ENCODE measurements at places on chromosomes 7 and 10.

GRCh38 chr10:120382360-120382759 is 74.7 kb upstream of the PLPP4 start:
- no peak for DNase-seq

DNA sequence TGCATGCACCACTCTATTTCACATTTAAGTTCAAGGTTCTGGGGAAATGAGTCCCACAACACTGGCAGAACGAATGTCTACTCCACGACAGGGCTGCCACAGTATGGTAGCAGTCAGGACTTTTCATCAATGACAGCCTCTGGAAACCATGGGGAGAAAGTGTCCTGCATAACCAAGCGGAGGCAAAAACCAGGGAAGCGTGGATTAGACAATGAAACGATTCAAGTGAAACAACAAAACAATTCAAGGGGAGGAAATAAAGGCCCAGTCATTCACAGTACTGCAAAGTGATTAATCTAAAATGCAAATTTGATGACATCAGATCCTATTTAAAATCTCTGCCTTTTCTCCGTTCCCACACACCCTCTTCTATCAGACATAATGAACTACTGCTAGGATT is 168.2 kb downstream of the DPY19L1 start:
- no peak for DNase-seq

DNA sequence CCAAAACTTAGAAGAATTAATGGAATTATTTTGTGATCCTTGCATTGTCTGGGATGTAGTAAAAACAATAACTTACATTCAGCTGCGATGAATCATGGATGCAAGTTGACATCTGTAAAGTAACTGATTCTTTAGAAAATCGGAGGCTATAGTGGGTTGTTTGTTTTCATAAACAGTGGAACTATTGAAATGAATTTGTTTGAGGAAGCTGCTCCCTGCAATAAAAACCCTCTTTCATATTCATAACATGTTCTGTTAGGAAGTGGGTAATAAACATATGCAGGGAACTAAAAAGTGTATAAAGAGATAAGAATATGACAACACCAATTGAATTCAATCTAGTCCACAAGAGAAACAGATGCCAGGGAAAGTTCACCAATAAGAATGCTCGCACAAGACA is 53.6 kb downstream of the AGMO start:
- no peak for DNase-seq

- DNase-seq: no peak
These were observed 736.9 kb downstream of the PARD3 start for GRCh38 chr10:34078017-34078744.

DNA sequence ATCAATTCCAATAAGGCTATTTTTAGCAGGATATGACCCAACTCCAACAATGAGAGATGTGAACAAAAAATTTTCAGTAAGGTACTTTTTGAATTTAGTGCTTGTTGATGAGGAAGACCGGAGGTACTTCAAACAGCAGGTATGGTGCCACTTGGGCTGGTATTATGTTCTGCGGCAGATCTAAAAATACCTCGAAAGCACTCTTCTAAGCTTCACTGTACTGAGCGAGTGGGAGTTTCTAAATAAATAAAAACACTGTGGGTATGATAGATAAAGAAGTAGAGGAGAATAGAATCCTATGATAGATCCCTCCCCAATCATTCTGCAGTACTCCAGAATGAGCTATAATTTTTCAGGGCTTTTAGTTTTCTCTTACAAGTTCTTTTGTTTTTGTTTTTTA is 11.5 kb upstream of the SUPV3L1 start:
- DNase-seq: no peak

DNA sequence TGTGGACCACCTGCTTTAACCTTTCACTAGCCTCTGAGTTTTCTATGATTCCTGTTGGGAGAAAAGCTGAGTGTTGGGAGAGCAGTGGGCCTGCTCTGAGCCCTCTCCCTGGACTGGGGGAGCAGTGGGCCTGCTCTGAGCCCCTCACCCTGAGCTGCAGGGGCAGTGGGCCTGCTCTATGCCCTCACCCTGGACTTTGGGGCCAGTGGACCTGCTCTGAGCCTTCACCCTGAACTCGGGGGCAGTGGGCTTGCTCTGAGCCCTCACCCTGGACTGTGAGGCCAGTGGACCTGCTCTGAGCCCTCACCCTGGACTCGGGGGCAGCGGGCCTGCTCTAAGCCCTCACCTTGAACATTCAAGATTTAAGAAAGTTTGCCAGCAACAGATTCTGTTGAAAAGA is 33.4 kb downstream of the AGAP6 start:
- no peak for DNase-seq

DNA sequence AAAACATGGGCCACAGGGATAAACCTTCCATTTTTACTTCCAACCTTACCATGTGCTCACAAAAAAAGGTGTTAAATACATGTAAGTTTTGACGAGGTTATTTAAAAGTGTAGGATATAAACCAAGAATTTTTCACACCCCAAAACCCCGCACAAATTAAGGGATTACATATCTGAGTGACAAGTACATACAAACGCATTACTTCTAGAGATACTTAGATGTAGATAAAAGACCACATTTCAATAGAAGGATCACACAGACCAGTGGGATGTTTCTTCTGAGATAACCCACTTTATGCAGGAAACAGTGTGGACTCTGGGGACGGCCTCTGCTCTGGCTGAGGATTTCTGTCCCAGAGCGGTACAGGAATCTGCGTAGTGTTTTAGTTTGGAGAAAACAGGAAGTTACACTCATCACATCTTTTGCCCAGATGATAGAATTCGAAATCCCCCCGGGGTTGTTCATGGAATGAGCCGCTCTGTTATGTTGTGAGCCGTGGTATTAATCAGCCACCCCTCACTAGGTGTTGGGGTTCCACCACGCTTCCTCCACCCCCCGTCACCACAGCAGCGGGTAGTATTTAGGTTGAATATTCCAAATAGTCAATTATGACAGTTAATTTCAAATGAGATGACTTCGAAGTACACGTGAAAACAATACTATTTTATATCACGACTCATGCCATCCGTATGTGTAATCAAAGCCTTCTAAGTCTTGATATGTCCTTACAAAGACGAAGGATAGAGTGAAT is 1.3 kb upstream of the CUL1 start:
- no peak for DNase-seq

- no peak for DNase-seq
These were observed 460.6 kb downstream of the DNAJB6 start for GRCh38 chr7:157797361-157797760.

DNA sequence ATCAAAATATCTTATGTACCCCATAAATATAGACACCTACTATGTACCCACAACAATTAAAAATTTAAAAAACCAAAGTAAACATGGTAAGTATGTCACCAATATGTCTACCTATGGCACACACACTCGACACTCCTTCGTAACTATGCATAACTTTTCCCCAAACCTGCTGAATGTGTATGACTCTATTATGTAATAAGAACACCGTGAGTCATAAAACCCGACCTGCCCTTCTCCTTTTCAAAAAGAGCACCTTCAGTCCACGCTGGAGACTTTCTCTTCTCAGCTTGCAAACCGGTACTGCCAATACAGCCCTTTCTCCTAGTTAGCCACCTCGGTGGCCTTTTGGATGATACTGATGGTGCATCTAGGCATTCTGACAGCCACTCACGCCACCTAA is 186.3 kb downstream of the PRPF18 start:
- DNase-seq: no peak

- no peak for DNase-seq
These were observed 8.5 kb upstream of the RSBN1L start for GRCh38 chr7:77687747-77688144.

- DNase-seq: no peak
These were observed 12.5 kb downstream of the SFRP5 start for GRCh38 chr10:97759158-97759887.

DNA sequence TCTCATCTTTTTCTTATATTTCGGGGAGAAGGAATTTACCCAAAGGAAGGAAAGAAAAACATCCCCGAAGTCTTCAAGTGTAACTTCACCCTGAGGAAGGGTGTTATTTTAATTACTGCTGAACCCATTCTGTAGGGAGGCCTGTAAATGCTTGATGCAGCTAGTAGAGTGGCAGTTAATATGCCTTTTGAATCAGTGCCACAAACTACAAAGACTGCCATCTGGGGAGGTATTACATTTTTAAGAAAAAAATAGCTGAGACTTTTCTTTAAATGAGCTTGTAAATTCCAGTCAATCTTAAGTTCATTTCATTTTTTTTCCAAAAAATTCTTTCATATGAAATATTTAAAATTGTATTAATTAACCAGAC is 233.1 kb upstream of the FERD3L start:
- no peak for DNase-seq

DNA sequence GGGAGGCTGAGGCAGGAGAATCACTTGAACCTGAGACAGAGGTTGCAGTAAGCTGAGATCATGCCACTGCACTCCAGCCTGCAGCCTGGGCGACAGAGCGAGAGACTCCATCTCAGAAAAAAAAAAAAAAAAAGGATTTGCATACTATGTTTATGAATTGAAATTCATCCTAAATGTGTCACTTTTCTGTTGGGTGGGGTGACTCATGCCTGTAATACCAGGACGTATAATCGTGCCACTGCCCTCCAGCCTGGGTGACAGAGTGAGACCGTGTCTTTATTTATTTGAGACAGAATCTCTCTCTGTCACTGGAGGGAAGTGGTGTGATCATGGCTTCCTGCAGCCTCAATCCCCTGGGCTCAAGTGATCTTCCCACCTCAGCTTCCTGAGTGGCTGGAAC is 5.8 kb downstream of the ZNF212 start:
- no peak for DNase-seq

GRCh38 chr10:58044072-58044471 is 223.6 kb downstream of the IPMK start:
- no peak for DNase-seq
